ENCODE measurements at places on chromosomes 12 and 14.

DNA sequence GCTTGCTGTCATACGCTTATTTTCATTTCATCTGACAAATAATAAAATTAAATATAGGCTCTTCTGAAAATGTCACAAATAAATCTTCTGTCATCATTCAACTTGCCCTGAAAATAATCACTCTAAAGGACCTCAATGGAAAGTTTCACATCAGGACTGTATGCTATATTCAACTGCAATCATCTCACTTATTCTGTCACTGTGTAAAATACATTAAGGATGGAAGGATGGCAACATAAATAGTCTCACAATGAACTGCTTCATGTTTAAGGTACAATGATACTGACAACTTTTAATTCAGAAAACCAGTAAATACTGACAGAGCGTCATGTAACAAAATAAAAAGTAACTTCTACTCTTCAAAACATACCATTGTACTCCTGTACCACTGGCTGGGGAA lies 82.1 kb downstream of the CEP83 start:
- no peak for DNase-seq

DNA sequence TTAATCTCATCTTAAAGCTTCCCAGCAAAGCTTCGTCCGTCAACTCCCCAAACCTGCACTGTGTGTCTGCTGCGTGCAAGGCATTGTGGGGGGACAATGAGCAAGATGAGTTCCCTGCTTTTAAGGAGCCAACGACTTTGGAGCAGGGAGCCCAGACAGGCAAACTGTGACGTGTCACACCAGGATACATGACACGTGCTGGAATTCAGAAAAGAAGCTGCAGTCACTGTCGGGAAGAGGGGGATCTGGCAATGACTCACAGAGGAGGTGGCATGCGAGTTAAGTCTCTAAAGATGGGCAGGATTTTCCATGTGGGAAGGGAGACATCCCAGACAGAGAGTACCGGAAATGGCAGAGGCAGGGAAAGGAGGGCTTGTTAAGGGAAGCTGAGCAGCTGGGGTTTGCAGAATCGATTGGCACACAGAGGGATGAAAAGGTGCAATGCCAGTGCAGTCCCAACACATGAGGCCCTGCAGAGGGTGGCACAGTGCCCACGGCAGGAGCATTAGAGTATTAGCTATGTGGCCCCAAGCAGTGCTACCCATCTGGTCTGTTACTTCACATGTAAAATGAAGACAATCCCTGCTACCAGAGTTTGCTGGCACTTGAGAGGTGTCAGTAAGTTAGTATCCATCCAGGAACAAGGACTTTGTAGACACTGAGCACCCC lies 52.9 kb downstream of the SETD3 start:
- DNase-seq = no peak

GRCh38 chr14:75751296-75751695 lies 90.2 kb downstream of the TTLL5 start:
- no peak for DNase-seq

DNA sequence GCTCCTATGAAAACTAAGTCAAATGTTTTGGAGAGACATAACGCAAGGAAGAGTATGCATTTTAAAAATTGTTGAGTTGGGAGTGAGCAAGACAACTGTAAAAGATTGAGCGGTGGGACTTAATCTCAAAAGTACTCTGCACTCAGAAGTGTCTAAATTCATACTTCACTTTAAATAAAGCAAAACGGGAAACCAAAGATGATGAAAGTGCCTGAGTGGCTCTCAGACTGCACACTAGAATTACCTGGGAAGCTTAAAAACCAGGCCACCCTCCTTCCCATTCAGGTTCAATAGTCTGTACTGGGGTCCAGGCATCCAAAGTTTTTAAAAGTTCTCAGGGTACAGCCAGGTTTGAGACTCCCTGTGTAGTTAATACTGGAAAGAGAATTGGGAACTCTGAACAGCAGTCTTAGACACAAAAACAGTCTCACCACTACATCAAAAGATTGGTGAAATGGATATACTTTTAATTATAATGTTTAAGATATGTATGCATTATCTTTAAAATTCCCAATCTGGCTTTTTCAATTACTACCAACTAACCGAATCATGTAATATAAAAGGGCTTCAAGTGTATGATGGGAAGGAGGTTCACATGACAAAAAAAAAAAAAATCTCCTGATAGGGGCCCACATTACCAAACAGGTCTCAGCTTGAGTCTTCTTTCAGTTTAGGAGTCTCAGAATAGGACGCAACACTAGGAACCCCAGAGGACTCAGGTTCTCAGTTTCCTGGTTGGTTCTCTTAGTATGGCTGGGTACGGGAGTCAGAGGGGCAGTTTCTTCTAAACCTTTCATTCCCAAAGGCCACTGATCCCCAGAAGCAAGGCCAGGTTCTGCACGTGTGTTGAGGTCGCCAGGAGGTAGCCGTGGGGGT lies 1.0 kb downstream of the HOMEZ start:
- no peak for DNase-seq

DNA sequence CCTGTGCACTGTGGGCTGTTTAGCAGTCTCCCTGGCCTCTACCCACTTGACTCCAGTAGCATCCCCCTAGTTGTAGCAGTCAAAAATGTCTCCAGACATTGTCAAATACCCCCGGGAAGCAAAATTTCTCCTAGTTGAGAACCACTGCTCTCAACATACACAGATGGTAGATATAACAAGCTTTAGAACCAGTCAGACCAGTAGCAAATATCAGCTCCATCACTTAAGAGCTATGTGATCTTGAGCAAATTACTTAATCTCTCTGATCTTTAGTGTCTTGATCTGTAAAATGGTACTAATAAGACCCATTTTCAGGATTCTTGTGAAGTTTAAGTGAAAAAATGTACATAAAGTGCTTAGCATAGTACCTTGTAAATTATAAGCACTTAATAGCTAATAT lies 96.2 kb downstream of the DUSP6 start:
- no peak for DNase-seq

DNA sequence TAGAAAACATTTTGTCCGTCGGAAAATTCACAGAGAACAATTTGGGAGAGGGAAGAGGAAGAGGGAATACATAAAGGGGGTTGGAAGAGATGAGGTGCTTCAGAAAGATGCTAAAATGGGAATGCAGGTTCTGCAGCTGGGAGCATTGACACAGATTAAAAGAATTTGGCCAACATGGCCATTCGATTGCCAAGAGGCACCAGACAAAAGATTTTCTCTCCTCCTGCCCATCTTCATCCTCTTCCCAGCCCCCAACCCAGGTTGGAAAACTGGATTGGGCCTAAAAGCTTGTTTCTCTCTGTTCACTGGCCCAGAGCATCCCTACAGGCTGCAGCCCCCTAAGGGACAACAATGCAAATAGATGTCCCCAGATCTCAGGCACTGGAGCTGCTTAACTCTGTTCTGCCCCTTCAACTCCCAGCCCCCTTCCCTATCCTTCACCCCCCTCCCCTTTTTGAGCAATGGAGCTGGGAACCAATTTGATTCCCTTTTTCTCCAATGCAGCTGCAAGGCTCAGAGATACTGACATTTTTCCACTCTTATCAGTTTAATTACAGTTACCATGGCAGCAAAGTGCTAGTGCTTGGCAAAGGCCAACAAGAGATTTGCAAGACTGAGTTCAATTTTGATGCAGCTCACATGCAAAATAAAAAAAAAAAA lies 1.9 kb downstream of the LMO3 start:
- no peak for DNase-seq

DNA sequence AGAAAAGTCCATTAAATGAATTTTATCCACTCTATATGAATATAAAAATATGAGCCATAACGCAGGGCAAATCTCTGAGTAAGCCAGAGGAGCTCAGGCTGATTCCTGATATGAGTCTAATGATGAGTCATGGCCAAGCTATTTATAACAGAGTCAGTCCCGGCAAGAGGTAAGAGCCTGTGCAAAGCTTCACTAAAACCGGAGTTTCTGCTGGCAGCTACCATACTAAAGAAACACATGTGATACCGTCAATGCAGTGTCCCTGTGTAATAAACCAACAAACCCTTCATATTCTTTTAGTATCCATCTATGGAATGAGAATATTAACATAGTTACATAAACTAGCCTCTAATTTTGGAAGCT lies 319.4 kb downstream of the KCNC2 start:
- no peak for DNase-seq

- no peak for DNase-seq
Observed at GRCh38 chr12:738712-739111, 13.7 kb upstream of the WNK1 start.

DNA sequence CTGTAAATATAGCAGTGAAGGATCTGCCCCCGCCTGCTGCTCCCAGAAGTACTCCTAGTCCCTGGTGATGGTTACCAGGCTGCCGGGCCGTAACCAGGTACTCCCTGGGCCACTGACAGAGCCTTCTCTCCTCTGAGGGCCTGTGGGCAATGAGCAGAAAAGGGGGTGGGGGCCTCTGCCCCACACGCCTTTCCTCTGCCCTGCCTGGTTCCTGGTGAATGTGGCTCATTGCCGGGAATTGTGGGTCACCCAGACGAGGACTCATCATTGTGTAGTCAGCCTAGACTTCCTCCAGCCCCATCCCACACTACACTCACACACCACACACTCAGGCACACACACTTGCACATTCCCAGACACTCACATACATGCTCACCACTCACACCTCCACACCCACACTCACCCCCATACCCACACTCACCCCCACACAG lies 35.7 kb upstream of the ACTN1 start:
- DNase-seq = no peak

DNA sequence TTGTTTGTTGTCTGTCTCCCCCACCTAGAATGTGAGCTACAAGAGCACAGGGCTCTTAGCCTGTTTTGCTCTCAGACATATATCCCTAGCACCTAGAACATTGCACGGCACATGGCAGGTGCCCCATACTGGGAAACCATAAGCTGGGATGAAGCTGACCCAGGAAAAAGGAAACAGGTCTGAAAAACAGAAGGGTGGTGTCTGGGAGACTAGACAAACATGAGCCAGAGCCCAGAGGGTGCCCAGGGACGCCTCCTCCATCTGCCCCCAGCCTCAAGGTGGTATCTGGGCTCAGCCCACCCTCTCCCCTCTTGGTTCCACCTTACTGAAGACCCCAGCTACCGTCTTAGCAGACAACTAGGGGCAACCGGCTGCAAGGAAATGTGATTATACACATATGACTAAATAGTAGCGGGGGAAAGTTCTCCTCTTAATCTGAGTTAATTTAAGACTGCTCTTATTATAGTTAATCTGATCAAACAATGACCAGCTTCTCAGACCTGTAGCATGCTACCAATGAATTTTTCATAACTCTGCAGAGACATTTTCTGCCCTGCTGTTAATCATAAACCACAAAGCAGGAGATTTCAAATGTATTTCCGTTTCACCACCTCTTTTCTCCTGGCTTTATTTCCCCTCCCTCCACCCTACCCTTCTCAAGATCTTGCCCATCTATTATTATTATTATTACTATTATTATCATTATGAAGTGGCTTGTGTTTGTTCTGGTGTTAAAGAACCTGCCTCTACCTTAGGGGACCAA lies 31.9 kb downstream of the KSR2 start:
- DNase-seq = no peak

DNA sequence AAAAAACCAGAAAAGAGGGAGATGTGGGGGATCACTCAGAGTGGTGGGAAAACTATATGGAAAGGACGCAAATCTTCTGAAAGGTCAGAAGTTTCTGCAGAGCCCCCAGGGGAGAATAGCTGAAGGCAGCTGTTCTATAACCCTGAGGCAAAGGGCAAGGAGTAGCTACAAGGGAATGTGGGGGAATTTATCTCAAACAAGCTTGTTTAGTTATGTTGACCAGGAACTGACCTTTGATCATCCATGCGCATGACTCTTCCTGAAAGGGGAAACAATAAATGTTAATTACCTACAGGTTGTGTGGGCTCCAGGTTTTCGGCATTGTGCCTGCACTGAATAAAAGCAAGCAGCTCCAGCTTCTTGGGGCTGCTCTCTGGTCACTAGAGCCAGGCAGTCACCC lies 968.5 kb downstream of the AACS start:
- no peak for DNase-seq

GRCh38 chr14:50666772-50667683 lies 1.1 kb downstream of the SAV1 start:
- no peak for DNase-seq

GRCh38 chr12:45732250-45732649 lies 2.7 kb downstream of the ARID2 start:
- DNase-seq = no peak

DNA sequence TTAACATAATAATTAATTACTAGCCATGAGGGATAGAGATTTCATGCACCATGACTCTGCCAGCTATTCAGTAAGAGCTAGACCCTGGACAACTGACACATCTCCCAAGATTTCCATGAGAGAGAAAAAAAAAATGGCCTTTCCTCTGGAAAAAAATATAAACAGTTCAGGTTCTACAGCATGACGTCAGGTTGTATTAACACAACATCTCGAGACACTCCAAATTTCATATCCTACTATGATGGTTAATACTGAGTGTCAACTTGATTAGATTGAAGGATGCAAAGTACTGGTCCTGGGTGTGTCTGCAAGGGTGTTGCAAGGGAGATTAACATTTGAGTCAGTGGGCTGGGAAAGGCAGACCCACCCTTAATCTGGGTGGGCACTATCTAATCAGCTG lies 11.1 kb downstream of the DBX2 start:
- no peak for DNase-seq

DNA sequence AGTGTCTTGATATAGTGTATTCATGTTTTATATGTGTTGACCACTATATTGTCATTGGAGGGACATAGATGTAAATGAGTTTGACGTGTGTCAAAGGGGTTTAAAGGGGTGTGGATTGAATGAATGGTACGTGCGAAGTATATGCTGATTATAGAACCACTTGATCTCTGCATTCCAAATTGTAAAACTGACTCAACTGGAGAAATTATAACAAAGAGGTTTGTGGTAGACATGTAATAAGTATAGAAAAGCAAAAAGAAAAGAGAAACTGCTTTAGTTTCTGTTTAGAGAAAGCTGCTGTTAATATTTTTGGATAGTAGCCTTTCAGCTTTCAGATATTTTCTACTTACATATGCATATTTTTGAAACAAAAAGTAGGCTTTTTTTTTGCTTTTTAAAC lies 8.9 kb upstream of the MYRFL start:
- no peak for DNase-seq

- DNase-seq = no peak
Observed at GRCh38 chr12:114812858-114813761, 129.1 kb upstream of the TBX3 start.

DNA sequence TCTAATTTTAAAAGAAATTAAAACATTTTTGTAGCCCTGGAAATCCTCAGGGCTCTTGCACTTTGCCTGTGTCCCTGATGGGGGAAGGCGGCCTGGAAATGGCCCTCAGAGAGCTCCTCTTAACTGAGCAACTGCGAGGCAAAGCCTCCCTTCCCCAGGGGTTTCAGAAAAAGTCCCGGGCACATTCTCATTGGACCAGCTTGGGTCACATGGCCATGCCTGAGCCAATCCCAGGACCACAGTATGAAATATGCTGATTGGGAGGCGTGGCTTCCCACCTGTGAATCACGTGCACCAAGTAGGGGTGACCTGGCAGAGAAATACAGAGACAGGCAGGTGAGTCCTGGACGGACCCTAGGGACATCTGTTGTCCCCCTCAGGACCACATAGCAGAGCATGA lies 90.4 kb upstream of the SFSWAP start:
- no peak for DNase-seq

Data from esophagus squamous epithelium (tissue), 5 donors.